ENCODE measurements at places on chromosomes 7 and 10.

GRCh38 chr10:99536338-99537085 lies 3.8 kb downstream of the NKX2-3 start:
- no peak for DNase-seq

DNA sequence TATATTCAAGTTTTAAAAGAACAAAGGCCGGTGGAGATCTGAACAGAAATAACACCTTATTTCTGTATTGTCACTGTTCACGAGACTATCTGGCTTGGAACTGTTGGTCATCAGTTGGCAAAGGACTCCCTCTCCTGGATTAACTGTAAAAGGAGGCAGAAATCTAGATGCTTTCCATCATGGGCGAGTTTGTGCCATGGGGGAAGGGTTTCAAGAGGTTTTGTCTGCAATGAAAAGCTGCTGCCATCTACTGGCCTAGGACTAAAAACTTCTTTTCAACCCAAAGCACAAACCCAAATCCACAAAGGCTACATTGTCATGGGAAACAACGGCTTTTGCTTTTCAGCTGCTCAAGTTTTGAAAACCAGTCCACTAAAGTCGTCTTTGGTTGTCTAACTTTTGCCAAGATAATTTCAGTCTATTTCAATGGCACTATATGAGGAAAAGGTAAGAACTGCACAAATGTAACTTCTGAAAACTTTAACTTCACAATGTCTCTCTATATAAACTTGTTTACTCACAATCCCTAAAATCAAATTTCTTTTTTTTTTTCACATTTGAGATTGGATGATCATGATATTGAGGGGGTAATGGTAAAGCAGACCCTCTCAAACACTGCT lies 196.8 kb downstream of the SKAP2 start:
- DNase-seq: peak; percentile 48

DNA sequence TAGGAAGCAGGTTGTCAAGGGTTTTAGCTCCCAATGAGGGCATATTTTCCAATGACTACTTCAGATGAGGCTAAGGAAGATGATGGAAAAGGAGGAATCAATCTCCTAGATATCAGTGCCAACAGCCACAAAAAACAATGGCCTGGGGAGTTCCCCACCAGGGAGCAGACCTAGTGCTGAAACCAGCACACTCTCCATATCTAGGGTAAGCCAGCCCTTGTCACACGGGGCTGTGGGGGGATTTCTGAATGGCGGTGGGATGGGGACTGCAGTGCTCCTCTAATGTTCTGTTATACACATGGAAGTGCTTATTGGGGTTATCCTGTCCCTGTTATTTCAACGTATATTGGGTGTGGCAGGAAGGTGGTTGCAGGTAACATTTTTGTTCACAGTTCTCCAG lies 18.5 kb downstream of the EPC1 start:
- DNase-seq: no peak

GRCh38 chr7:4962872-4963775 lies 4.1 kb upstream of the MMD2 start:
- no peak for DNase-seq

DNA sequence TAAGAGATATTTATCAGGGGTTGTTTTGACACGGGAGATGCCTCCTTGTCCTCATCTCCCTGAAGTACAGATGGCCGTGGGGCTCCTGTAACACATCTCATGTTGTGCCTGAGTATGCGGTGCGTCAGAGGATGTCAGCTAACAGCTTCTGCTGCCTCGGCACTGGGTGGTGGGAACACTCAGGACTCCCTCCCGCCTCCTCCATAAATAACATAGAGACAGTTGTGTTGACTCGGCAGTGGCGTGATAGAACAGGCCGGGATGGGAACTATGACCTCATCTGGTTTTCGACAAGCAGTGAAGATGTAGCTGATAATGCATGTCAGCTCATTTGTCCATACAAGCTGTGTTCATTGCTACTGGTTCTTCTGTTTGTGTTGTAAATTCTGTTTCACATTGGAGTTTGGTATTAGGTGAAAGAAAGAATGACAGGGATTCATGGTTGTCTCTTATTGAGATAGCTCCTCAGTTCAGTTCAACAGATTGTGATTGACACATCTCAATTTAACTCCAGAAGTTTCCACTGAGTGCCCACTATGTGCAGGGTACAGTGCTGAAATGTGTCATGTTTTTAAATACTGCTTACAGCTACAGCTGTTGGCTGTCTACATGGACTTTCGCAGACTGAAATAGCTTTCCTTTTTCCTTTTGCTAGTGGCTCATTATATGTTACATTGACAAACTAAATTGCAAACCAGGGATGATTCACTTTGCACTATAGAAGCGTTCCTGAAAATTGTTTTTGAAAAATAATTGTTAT lies 87.4 kb downstream of the CHN2 start:
- peak; percentile 65 for DNase-seq

- DNase-seq: no peak
Observed at GRCh38 chr10:34163075-34163905, 651.8 kb downstream of the PARD3 start.

GRCh38 chr7:97026715-97027426 lies 2.2 kb upstream of the DLX5 start:
- no peak for DNase-seq

DNA sequence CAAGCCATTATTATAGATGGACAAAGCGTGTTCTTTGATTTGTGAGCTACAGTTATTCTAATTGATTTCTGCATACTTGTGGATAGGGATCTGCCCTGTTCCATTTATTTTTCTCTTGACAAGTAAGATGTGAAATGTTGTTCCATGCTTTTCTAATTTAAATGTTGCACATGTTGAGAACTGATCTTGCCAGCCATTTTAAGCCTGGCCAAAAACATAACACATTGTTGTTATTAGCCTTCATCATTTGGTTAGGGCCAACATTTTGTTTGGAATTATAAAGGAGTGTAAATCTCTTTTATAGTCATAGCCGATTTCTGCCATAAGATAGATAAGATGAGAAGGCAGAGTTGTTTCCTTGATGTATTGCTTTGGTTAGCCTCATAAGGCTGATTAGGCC lies 117.0 kb downstream of the WNT2 start:
- DNase-seq: no peak

DNA sequence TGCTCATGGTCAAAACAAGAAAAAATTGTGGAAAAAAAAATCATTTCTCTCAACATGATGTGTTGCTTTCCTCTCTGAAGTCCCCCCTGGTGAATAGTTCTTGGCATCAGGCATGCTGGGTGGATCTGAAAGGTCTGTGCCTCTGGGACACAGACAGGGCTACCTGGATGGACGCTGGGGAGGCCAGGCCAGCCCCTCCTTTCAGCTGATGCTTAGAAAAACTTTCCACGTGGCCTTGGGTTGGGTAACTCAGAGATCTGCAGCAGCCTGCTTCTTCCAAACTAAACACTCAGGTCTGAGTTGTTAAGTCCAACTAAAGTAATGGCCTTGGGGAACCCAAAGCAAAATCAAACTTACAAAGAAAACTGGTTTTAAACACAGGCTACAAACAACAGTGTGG lies 113.0 kb downstream of the CCDC3 start:
- DNase-seq: no peak

GRCh38 chr10:22560913-22561239 lies 153.5 kb downstream of the PIP4K2A start:
- no peak for DNase-seq

Data from HuH-7 (cell line).